Fibroblast of the conjunctiva (primary cell): ENCODE measurements at places on chromosomes 6 and 20.

DNA sequence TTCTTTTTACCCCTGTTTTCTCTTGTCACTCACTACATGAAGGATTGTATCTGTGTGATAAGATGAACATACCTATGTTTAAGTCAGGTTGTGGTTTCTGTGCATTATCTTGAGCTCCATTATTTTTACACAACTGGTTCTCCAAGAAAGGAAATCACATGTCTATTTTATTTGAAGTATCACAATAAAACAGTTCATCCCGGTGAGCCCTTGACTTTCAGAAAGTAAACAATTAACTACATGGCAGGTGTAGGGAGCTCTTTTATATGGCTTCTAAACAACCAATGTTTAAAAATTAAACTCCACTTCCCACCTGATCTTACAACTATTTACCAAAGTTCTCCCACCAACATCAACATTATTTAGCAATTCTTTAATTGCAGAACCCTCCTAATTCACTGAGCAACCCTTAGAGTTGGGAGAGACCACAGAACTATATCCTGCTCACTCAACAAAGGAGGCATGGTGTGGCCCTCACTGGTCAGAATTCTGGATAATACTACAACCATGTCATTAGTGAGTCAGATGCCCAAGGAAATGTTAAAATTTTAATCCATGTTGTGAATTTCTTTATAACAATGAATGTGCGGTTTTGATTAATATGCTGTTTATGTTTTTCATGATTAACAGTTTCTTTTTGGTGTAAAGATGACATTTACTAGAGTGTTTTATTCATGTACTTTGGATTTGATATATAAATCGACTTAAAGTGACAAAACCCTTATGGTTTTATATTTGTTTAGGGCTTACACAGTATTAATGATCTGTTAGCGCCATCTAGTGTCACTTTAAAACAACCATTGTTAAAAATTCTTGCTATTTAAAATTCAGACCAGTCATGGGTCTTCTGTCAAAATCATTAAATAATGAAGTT is 50.0 kb upstream of the SCGN start:
- DNase-seq = peak; percentile 54

- no peak for DNase-seq
These were observed 40.6 kb downstream of the SH3BGRL2 start for GRCh38 chr6:79671600-79672266.

DNA sequence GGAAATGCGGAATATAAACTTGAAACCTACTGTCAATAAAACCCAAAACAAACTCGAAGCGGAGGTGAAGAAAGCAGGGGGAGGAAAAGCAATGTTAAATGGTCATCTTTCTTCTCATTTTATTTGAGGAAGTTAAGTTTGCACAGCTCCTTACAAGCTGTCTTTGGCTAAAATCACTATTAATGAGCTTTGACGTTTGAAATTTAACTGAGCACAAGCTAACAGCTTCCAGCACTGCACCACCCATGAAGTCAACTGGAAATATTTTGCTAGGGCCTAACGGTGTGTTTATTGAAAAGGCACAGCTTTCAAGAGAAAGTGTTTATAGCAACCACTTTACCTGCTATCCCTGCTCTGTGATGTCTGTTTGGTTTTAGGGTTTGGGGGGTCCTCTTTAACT is 103.8 kb downstream of the PKHD1 start:
- no peak for DNase-seq

- no peak for DNase-seq
These were observed 2.9 kb downstream of the RANBP9 start for GRCh38 chr6:13708736-13709135.

DNA sequence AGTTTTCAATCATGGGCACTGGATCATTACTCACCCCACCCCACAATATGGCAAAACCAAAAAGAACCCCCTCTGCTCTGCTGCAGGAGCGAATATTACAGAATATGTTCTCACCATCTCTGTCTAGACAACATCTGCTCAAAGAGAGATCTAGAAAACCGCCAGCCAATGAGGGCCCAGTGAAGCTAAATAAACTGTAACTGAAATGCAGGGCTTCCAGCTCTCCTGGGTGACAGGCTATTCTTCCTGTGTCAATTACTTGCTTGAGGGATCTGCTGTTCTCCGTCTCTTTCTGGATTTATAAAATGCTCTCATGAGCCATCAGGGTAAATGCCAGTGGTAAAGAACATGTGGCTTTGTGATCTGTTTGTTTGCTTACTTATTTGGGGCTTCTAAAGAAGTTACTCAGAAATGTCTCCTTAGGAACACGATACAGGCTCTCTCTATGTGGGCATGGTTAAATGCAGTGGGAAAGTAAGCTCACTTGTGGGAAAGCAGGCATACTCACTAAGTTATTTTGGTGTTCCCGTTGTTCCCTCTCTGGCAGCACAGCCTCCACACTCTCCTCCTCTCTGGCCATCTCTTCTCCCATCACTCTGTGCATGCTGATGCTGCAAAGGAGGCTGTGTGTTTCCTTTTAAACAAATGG is 44.8 kb downstream of the TTI1 start:
- no peak for DNase-seq

DNA sequence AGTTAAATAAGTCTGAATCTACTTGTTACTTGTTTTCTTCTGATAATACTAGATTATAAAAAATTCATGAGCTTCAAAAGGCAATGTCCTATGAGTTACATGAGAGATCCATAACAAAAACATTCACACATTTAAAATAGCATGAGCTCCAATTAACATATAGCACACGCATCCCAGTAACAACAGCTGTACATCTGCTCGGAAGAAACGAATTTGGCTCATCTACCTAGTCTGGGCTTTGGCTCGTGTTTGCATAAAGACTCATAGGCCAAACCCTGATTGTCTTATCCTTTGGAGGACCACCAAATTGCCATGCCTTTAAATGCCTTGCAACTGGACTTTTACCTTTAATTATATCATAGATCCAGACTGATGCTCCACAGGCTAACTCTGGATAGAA is 259.7 kb upstream of the CHD6 start:
- no peak for DNase-seq

DNA sequence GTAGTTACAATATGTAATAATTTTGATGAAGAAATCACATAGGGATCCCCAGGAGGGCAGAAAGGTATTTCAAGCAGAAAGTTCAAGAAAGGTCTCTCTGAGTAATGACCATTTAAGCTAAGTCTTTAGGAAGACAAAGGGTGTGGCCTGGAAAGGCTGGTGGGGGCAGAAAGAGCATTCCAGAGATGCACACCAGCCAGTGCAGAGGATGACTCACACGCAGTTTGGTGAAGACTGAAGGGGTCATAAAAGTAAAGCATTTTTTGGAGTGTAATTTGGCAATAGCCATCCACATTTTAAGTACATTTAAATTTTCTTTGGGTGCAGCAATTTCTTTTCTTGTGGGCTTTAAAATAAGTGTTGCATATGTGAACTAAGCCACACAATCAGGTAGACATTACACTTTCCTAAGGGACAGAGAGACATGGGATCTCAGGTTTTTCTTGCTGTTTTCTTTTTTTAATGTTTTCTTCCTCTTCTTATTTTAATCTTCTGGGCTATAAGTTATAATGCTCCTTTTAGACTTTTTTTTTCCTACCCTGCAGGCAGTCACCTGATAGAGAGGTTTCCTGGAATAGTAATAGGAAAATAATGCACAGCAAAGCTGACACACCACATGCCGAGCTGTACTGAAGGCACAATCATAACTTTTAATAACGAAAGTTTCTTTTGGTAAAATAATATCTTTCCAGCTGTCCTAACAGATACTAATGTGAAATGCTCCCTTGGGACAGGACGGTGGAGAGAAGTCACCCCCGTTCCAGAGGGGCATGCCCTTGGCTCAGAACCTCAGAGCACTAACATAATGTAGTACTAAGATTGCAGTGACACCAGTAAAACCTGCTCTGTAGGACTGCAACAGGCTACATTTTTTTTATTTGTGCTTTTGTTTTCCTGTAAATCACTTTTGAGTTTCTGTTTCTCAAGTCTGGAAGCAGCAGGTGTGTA is 49.6 kb upstream of the PTPRK start:
- peak; percentile 76 for DNase-seq

- no peak for DNase-seq
These were observed 1.1 kb downstream of the RNF114 start for GRCh38 chr20:49937027-49937929.

GRCh38 chr6:85496009-85496579 is 46.2 kb downstream of the NT5E start:
- DNase-seq = no peak

- peak; percentile 42 for DNase-seq
These were observed at the start of gene BTN3A1 for GRCh38 chr6:26401987-26402658. BTN3A1 (plus strand) TSS chr6:26402275; CDS start chr6:26405564, 3,289 bp downstream.

GRCh38 chr20:4677846-4678245 is 43.9 kb upstream of the PRND start:
- no peak for DNase-seq

- DNase-seq = no peak
These were observed 381 bp downstream of the MAP3K7 start for GRCh38 chr6:90586546-90586835.

DNA sequence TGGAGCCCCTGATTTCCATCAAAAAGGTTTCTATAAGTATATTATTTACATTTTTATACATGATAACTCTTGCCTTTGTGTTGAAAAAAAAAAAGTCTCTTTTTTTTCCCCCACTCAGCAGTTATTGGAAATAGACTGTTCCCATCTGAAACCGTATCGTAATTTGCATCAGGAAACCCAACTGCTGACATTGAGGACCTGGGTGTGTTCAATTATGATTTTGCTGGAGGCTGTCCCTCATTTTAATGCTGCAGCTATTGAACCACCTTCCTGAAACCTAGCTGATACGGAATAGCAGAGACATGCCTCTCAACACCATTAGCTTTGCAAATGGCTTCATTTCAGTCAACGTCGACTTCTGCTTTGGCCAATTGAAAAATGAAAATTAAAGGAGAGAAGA is 98.9 kb downstream of the ZNF217 start:
- no peak for DNase-seq

- no peak for DNase-seq
These were observed 198.1 kb downstream of the DLL1 start for GRCh38 chr6:170092826-170093225.

DNA sequence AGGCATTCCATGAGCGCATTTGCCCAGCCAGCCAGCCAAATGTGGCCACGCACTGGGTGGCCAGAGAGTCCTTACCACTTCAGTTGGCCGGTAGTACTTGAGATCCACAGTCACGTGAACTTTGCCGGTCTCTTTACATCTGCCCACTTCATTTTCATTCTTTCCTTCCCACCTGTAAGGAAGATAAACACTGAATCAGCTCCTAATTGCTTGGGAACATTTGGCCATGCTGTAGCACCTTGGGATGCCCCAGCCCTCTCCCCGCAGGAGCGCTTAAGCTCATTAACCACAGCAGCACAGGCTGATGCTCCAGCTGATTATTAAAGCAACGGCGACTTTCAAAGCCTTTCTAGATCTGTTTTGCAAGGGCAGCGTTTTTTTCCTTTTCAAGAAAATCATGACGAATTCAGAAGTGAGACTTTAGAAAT is 116.6 kb downstream of the FOXC1 start:
- no peak for DNase-seq

DNA sequence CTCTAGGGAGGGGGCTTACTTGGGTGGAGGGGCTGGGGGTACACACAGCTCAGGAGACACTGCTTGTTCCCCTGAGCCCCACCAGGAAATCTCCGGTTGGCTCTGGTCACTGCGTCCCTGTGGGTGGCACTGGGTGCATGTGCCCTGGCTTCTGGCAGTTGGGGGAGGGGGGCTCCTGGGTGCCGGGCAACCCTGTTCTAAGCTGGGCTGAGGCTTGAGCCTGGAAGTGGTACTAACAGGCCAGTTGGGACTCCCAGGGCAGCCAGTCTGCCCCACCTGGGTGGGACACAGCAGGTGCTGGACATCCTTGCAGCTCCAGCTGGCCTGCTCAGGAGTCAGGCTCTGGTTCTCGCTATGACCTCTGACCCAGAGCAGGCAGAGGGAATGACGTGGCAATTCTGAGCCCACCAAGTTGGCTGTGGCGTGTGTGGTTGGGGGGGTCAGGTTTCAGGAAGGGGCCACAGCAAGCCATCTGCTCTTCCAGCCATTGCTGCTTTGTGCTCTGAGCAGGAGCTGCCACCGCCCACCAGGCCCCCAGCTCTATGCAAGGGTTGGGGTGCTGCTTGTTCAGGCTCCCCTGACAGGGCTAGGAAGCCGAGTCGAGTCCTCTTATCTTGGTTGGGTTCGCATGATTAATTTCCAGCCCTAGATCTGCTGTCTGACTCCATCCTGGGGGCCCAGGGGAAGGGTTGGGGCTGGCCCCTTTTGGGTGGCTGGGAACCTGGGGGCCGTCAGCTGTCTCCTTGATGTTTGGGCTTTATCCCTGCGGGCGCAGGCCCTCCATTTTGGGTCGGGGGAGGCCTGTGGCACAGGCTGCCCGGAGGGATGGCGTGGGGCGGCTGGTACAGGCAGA is 590 bp downstream of the C20orf204 start:
- no peak for DNase-seq

- DNase-seq = no peak
These were observed 429.6 kb upstream of the JARID2 start for GRCh38 chr6:14816116-14816859.

DNA sequence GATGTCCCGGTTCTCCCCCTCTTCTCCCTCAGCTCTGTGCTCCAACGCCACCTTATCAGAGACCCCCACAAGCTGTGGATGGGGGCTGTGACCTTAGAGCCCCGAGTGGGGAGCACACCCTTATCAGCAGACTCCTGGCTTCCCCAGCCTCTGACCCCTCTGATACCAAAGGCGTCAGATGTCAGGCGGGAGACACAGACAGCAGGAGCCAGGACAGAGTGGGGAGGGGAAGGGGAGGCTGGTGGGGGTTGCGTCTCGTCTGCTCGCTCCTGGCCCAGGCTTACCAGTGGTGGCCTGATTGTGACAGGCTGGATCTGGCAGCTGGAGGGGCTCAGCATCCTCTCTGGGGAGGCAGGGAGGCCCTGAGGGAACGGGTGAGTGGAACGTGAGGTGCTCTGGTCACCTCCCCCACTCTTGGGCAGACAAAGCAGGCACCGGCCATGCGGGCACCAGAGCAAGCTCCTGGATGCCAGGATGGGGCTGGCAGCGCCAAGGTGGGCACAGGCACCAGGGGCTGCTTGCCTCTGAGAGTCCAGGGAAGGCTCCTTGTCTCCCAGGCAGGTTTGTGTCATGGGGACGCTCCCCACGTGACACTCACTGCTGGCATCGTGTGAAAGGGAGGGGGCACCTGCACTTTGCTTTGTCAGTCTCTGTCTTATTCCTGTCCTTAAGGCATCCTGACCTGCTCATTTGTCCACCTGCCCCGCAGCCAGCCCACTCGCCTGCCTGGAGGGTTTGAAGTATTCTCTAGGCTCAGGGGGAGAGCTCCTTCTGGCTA is 27.8 kb upstream of the GATA5 start:
- DNase-seq = no peak

DNA sequence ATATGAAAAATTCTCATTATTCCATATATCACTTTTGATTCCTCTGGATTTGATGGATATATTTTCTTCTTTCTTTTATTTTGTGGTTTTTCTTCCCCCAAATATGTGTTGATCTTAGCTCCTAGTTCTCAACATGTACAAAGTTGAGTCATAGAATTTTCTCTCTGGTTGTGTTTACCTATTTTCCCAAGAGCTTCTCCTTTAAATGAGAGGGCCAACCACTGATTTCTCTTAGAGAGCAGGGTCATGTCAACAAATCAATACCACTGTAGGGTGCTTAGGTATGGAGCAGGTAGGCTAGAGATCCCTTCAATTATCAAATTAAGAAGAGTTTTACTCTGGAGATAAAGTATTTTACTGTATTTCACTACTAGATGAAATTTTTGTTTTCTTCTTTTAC is 145.7 kb downstream of the BMP5 start:
- DNase-seq = no peak
